ENCODE measurements at places on chromosomes 6 and 20.

DNA sequence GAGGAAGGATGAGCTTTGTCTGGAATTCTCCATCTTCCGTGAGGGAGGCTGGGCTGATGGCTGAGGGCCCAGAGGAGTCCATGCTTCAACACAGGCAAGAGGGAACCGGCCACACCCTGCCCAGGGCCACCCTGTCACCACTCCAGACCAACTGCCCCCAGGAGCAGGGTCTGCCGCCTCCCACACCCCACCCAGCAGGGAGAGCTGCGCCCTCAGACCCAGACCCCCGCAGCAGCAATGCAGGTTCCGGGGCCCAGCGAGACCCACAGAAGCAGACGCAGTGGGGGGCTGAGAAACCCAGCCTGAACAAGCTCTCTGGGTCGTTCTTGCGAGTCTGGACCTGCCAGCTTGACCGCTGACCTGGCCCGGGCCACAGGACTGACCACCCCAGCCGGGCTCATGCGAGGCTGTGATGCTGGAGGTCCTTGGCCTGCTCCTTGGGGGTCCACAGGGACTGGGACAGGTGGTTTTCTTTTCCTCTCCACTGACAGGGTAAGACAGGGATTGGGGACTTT lies 25.0 kb downstream of the FRMD1 start:
- DNase-seq, result no peak

GRCh38 chr6:139650941-139651340 lies 276.5 kb upstream of the CITED2 start:
- DNase-seq, result no peak

GRCh38 chr6:24887545-24888140 lies 48.1 kb downstream of the RIPOR2 start:
- DNase-seq, result no peak

DNA sequence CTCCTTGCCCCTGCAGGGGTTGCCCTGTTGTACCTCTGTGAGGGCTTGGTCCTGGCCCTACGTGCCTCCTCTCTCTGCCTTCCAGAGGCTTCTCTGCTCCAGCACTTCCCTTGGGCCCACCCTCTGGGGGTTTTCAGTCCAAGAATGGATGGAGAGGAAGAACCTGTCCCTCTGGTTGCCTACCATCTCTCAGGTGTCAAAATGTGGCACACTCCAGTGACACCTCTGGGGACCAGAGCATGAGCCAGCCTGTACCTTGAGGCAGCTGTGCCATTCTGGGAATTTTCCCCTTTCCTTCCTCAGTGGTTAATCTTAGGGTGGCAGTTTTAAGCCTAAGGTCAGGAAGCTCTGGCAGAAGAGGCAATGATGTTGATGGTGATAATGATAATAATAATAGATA lies 115.2 kb upstream of the ARMC2 start:
- no peak for DNase-seq

DNA sequence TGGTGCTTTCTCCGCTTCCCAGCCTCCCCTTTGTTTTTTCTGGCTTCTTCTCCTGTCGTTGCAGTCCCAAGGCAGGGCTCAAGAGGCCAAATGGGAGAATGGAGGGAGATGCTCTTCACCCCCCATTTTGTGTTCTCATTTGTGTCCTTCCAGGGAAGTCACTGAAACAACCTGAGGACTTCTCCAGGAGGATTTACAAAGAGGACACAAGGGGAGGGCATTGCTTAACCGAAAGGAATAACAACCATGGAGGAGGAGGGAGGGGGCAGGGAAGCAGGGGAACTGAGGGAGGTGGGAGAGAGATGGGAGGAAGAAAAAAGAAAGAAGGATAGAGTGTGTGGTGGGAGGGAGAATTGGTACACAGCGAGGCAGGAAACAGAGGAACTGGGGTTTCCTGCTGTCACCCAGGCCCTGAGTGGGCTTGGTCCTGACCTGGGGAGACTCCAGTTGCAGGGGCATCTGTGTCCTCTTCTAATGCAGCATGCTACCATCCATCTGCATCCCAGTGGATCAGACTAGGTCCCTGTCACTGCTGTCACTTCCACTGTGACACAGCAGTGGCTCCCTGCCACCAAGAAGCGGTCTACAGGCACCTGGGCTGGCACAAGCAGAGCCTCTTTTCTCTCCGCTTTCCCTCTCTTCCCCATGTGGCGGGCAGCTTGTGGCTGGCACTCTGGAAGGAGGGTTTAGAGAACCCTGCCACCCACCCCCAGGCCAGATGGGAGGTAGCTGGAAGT lies 17.1 kb upstream of the MLN start:
- DNase-seq, result no peak

- no peak for DNase-seq
Observed at GRCh38 chr6:56637640-56638039, 5.0 kb downstream of the DST start.

GRCh38 chr6:44470746-44471145 lies 83.2 kb downstream of the CDC5L start:
- no peak for DNase-seq

DNA sequence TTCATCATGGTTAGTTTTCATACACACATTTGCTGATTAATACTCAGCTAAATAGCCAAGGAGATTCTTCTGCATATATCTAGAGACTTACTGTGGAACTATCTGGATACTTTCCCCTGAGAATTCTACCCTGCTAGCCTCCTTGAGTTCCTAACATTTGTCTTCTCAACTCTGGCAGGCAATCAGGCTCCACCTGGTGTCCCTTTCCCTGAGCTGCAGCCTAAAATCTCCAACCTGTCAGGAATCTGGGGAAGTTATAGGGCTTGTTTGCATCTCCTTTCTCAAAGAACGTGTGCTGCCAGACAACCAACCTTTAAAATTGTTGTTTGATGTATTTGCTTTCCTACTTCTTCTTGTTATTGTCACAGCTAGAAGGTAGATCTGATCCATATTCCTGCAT lies 73.4 kb downstream of the FUT9 start:
- DNase-seq, result no peak

- DNase-seq, result no peak
Observed at GRCh38 chr6:90098001-90098531, 198.6 kb downstream of the BACH2 start.

DNA sequence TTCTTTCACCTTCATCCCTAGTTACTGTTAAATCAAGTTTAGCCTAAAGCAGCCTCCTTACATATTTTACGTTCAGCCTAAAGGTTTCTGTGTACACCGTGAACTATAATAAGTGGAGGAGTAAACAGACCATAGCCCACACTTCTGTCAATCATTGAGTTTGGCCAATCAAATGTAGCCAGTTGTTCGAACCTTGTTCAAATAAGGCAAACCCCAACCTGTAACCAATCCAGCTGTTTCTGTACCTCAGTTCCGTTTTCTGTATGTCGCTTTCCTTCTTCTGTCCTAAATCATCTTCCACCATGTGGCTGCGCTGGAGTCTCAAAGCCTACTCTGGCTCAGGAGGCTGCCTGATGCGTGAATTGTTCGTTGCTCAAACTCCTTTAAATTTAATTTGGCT lies 1.8 kb upstream of the FBXO30 start:
- no peak for DNase-seq

DNA sequence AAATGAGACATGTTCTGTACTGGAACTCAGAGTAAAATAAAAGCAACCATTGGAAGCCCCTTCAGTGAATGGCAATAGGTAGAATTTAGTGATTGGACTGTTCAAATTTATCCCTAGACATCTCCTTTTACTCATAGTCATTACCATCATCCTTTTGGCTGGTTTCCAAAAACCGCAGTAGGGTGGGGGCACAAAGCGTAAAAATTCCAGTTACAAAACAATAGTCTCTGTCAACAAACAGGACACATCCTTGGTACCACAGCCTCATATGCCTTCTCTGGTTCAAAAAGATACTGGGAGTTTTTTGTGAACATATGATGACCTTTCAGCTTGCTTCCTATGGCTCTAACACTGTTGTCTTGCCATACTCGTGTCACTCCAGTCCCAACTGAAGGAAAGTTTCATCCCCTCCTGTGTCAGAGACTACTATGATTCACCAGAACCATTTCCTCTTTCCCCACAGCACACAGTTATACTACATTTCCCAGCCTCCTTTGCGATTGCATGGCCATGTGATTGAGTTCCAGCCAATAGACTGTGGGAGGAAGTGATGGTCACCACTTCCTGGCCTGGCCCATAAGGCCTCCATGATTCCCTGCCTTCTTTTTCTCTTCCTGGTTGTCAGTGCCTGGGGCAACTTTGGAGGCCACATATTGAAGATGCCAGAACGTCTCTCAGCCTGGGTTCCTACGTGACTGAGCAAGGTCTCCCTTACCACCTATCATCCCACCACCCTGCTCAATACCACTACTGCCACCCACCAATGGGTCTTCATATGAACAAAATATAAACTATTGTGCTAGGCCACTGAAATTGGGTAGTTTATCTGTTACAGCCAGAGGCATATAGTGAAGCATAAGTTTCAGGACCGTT lies 162.4 kb downstream of the ID4 start:
- DNase-seq, result no peak

- no peak for DNase-seq
Observed at GRCh38 chr20:9488063-9488462, 26.3 kb upstream of the LAMP5 start.

DNA sequence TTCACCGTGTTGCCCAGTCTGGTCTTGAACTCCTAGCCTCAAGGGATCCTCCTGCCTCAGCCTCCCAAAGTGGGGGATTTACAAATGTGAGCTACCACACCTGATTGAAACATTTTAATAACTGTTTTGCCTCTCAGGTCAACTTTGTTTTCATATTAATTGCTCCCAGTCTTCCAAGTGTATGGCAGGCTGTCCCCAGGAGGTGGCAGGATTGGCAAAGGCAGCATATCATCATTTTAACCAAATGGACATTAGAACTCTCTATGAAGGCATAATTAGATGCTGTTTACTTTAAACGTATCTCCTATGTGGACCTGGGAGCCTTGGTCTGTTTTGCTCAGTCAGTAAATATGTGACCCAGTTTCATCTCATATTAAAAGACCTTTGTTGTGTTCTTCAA lies 59.2 kb upstream of the CSE1L start:
- no peak for DNase-seq

DNA sequence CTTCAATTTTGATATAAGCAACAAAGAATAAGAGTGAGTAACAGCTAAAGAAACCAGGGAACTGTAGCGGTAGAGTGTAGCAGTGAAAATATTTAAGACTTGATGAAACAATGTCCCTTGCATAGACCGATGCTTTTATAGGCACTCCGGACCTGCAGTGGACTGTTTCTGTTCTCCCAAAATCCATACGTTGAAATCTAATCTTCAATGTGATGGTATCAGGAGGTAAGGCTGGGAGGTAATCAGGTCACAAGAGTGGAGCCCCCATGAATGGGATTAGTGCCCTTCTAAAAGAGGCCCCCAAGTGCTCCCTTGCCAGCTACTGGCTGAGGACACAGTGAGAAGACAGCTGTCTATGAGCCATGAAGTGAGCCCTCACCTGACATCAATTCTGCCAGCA lies 260.4 kb downstream of the ADGB start:
- DNase-seq, result no peak

All from nucleus accumbens (tissue), 56 donors.